Aorta (tissue), 5 donors: ENCODE measurements at places on chromosomes 11 and 22. TPM values are rescaled to one million over a fixed set of nuclear protein-coding genes. Genes with fewer than 3 reads are reported as not detected.

DNA sequence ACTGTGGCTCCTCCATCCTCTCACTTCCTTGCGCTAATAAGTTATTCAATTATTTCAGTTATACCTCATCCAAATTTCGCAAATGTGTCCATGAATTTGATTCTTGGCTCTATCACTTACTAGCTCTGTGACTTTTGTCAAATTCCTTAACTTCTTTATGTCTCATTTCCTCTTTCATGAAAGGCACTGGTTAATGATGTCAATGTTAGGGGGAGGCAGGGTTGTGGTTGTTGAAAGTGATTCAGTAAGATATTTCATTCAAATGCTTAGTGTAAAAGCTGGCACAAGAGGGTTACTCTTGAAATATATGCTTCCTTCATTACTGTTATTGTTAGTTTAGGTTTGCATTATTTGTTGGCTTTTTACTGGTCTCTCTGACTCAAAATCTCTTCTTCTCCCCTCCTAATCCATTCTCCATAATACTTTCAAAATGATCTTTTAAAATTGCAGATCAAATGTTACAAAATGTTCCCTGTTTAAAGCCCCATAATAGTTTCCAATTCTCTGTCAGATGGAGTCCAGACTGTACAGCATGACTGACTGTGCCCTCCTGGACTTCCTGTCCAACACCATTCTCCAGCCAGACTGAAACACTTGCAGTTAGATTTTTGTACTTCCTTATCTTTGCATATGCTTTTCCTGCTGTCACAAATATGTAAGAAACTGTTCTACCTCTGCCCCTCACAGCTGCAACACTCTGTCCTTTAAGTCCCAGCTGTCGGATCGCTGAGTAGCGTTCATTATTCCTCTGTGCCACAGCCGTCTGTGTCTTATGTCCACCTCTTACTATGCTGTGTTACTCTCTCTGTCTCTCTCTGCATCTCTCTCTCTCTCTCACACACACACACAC is 510.6 kb upstream of the RAG2 start:
- no peaks in the 10 kb centered on the region for H3K27me3 ChIP-seq
- H3K27ac ChIP-seq, result no peak overlapping the region
- H3K36me3 ChIP-seq, result no peaks in the 10 kb centered on the region
- no peaks in the 10 kb centered on the region for H3K4me1 ChIP-seq

Gene KCTD14
- total RNA-seq, result 2.0 TPM

- no peaks in the 10 kb centered on the region for H3K36me3 ChIP-seq
- no peaks in the 10 kb centered on the region for H3K27me3 ChIP-seq
- H3K27ac ChIP-seq, result no peak overlapping the region
- no peaks in the 10 kb centered on the region for H3K4me1 ChIP-seq
These were observed 612 bp downstream of the ASPHD2 start for GRCh38 chr22:26429458-26430286.

Gene BARX2
- not detected for total RNA-seq

GRCh38 chr11:62707277-62707861 is at the start of the genes BSCL2 and GNG3:
BSCL2 (minus strand) TSS chr11:62707424; CDS start chr11:62707195, 229 bp downstream.
GNG3 (plus strand) TSS chr11:62707676; CDS start chr11:62708296, 620 bp downstream.
- no peaks in the 10 kb centered on the region for H3K27me3 ChIP-seq
- H3K4me1 ChIP-seq, result no peaks in the 10 kb centered on the region
- peak within 1 kb of the TSS; percentile 76 for H3K27ac ChIP-seq
- no peaks in the 10 kb centered on the region for H3K36me3 ChIP-seq
- peak within 1 kb of the TSS; percentile 43 for H3K4me3 ChIP-seq
- peak; percentile 71 for DNase-seq

Gene ANO9
- total RNA-seq, result 2.8 TPM

- no peaks in the 10 kb centered on the region for H3K27me3 ChIP-seq
- H3K27ac ChIP-seq, result no peak overlapping the region
- no peak overlapping the region for H3K4me3 ChIP-seq
- DNase-seq, result no peak
- H3K36me3 ChIP-seq, result peaks cover 2% of the 10 kb centered on the region
These were observed 47.1 kb downstream of the BMAL1 start for GRCh38 chr11:13324709-13325108.

Gene BLID
- 9.7 TPM for total RNA-seq

GRCh38 chr22:48893288-48894063 is 934.2 kb downstream of the BRD1 start:
- H3K27me3 ChIP-seq, result no peaks in the 10 kb centered on the region
- no peak overlapping the region for H3K4me3 ChIP-seq
- no peak for DNase-seq
- no peaks in the 10 kb centered on the region for H3K4me1 ChIP-seq
- no peaks in the 10 kb centered on the region for H3K36me3 ChIP-seq

- DNase-seq, result no peak
- H3K27me3 ChIP-seq, result no peaks in the 10 kb centered on the region
- H3K4me1 ChIP-seq, result no peaks in the 10 kb centered on the region
- H3K36me3 ChIP-seq, result no peaks in the 10 kb centered on the region
- no peak overlapping the region for H3K4me3 ChIP-seq
These were observed 6.7 kb downstream of the IL18 start for GRCh38 chr11:112156956-112157766.

Gene PNPLA5
- not detected for total RNA-seq

DNA sequence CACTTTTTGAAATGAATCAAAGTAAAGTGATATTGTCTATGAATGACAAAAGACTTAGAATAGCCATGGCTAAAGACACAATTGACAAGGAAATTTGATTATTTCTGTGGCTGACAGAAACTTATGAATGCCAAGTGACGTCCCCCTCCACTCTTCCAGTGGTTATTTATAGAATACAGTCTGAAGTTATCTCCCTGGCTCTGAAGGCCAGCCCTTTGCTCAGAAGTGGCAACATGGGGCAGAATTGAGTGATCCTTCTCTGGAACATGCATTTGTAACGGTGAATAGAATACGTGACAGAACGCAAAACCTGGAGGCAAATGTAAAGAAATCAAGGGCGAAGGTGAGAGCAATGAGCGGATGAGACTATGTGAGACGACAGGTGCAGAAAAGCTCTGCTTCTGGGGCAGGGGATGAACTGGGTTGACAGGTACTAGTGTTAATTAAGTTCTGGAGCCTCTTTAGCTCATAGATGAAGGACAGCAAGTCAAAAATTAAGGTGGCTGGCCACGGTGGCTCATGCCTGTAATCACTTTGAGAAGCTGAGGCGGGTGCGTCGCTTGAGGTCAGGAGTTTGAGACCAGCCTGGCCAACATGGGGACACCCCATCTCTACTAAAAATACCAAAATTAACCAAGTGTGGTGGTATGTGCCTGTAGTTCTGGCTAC is 585.7 kb upstream of the B3GAT1 start:
- no peaks in the 10 kb centered on the region for H3K36me3 ChIP-seq
- DNase-seq, result no peak
- no peak overlapping the region for H3K4me3 ChIP-seq
- H3K27me3 ChIP-seq, result no peaks in the 10 kb centered on the region
- no peak overlapping the region for H3K27ac ChIP-seq
- H3K4me1 ChIP-seq, result no peaks in the 10 kb centered on the region

DNA sequence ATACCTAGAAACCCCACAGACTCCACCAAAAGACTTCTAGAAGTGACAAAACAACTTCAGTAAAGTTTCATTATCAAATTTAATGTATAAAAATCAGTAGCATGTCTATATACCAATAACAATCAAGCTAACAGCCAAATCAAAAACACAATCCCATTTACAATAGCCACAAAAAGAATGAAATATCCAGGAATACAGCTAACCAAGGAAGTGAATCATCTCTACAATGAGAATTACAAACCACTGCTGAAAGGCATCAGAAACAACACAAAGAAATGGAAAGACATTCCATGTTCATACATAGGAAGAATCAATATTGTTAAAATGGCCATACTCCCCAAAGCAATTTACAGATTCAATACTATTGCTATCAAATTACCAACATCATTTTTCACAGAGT is 46.0 kb downstream of the PRCP start:
- peaks cover 5% of the 10 kb centered on the region for H3K4me1 ChIP-seq
- no peak overlapping the region for H3K4me3 ChIP-seq
- no peak overlapping the region for H3K27ac ChIP-seq
- H3K27me3 ChIP-seq, result no peaks in the 10 kb centered on the region
- no peaks in the 10 kb centered on the region for H3K36me3 ChIP-seq

Gene KCNQ1OT1
- total RNA-seq, result 2.3 TPM
